ENCODE measurements at places on chromosomes 6 and 20. TPM values are rescaled to one million over a fixed set of nuclear protein-coding genes. Genes with fewer than 3 reads are reported as not detected.

- DNase-seq = no peak
Measured at GRCh38 chr6:134690048-134690447, 259.9 kb downstream of the ALDH8A1 start.

Gene RSPO3
- polyA plus RNA-seq = 21.1 TPM

- no peak for DNase-seq
Measured at GRCh38 chr6:105164418-105164817, 15.4 kb downstream of the POPDC3 start.

DNA sequence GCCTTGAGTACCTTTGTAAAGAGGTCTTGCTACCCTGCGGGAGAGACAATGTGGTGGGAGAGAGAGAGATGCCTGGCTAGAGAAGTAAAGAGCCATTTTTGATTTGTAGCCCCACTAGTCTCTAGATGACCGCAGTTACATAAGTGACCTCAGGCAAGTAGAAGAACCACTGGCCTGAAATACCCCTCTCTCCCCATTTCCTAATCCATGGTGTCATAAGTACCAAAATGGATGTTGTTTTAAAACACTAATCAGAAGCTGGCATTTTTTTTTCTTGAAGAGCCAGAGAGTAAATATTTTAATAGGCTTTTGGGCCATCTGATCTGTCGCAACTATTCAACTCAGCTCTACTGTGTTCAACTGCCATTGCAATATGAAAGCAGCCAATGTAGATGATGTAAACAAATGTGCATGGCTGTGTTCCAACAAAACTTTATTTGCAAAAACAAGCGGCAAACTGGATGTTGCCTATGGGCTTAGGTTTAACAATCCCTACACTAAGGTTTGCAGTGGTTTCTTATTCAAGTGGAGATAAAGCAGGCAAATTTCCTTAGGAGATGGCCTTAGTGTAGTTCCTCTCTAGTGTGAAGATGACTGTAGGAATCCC, 36.5 kb downstream of the RARS2 start:
- DNase-seq = no peak

DNA sequence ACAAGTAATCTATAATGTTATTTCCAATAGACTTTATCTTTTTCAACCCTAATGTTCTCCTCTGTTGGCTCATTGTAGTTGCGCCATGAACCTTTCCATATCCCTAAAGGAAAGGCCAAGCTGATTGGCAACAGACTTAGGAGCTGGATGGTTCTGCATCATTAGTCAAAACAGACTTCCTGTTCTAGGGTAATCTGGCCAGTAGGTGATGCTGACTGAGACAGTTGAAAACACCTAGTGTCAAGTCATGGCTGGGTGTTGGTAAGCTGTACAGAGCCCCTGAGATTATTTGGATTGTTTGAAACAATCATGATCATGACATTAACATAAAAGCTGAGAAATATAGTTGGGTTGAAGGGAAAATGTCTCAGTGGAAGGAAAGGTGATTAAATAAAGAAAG, 231.4 kb downstream of the PHACTR1 start:
- no peak for DNase-seq

DNA sequence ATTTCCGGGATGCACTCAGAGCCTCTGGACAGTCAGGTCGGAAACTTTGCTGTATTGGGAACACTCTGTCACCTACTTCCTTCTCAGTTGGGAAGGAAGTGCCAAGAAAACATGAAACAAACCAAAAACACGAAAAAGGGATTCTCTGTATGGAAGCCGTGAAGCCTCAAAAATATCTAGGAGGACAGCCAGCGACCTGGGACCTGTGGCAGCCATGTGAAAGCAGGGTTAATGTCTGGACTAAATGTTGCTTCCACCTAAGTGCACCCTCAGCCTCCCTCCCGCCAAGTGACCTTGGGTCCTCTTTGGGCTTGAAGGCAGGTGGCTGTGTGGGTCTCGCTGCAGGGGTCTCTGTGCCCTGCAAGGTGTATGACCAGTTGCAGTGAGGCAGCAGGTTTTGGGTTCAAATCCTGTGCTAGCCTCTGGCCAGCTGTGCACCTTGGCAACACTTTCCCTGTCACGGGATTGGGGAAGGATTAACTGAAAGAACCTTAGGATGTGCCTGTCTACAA, 851 bp downstream of the MAVS start:
- no peak for DNase-seq

GRCh38 chr6:105894556-105894955, 191.6 kb upstream of the PRDM1 start:
- DNase-seq = no peak

Gene ARMH2
- polyA plus RNA-seq = not detected

DNA sequence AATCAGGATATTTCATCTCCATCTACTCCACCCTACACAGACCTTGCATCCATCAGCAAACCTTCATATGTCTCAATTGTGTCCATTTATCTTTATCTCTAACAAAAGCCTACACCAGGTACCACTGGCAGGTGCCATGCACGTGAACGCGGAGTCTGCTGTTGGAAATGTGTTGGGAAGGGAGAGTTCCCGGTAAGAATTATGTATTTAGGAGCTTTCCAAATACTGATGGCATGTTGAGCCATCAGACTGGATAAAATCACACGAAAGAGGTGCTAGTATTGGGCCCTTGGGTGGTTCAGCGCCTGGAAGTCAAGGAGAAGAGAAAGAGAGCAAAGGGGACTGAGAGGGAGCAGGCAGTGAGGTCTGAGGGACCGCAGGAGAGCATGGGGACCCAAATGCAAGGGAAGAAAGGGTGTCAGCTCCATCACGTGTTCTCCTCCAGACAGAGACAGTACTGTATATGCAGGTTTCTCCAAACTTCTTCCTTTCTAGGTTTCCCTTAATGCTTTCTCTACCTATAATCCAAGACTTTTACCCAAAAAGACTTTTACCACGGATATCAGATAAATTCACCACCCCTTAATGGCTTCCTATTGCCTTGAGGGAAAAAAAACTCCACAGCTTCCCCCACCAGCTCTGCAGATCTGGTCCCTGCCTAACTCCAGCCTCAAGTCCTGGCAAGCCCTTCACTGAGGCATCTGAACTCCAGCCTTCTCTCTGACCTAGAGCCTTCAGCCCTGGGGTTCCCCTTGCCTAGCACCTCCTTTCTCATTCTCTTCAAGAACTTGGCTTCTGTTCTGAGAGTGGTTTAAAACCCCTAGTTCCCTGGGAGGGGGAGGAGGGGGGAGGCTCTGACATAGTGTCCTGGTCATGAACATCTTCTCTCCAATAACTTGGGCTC, 4.8 kb upstream of the ZNF217 start:
- DNase-seq = no peak

Gene CD24
- polyA plus RNA-seq = 1,054 TPM

- no peak for DNase-seq
Measured at GRCh38 chr20:36855241-36855657, 20.7 kb upstream of the TLDC2 start.

DNA sequence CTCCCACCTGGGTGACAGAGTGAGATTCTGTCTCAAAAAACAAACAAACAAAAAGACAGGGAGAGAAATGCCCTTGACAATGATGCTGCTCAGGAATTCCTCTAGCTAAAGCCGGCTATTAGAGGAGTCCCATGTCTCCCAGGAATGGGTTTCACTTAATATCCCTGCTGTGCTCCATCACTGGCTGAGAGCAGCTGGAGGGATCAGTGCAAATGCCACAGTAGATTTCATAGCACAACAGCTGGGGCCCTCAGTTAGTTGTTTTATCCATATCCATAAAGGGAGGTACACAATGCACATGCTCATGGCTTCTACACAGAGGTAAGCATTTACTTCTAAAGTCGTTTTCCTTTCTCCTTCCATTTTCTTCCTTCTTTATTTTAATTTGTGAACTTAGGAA, 742.0 kb upstream of the POU3F2 start:
- no peak for DNase-seq

GRCh38 chr6:114886670-114887436, 544.0 kb upstream of the HS3ST5 start:
- no peak for DNase-seq
